ENCODE measurements at places on chromosomes 16 and 17.

DNA sequence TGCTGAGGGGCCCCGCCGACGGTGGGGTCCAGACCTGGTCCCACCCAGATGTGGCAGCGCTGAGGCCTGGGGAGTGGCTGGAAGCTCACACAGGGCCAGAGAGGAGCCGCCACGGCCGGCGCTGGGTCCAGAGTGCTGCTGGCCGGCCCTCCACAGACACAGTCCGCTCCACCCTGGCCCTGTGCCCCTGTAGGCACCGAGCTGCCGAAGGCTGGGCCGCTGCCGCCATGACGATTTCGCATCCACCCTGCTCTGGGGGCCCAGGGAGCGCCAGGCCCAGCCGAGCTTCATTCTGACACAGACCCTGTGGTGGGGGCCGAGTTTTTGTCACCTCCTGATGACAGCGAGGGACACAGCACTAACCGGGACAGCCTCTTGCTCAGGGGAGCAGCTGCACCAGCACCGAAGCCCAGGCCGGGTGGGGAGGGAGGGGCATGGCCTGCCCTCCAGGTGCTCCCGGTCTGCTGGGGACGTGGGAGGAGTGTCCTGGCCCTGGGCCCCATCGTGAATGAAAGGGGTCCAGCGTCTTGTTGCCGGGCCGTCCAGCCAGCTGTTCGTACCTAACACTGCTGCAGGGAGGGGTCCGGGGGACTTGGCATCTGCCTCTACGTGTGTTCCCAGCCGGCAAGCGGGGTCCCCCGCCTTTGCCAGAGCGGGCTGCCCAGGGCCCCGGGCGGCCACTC is 27.1 kb upstream of the SSTR5 start:
- DNase-seq, result no peak

DNA sequence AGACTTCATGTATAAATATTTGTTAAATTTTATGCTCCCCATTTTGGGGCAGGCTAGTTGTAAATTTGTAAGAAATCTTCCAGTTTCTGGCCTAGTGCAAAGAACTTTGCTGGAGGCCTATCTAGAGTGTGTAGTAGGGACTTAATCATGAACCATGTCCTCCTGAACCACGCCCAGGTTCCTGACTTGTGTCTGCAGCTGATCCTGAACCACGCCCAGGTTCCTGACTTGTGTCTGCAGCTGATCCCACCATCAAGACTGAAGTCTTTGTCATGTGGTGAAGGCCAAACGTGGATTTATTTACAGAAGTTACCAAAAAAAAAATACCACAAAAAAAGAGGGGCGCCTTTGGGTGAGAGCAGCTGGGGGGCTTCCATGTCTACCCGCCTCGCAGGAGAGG is 33.1 kb downstream of the LMF1 start:
- DNase-seq, result no peak

DNA sequence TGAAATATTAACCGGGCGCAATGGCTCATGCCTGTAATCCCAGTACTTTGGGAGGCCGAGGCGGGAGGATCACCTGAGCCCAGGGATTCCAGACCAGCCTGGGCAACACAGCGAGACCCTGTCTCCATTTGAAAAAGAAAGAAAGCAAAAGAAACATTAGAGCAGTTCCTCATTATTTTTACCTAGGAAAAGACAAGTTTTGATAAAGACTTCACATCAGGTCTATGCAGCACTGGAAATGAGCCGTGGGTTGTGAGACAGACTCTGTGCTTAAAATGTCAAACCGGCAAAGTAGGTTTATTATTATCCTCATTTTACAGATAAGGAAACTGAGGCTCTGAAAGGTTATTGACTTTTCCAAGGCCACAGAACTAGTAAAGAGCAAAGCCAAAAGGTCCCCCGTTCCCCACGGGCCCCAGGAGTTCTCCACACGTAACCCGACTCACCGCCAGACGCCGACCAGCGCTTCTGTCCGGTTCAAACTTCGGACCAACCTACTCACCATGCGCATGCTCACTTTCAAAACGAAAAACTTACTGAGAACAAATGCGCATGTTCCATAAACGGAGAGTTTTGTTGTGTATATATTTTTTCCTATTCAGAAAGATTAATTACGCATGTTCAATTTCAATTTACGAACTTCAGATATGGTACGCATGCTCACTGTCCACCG is 356 bp downstream of the TUBD1 start:
- no peak for DNase-seq

- DNase-seq, result no peak
These were observed 5.3 kb downstream of the IGFALS start for GRCh38 chr16:1788095-1788707.

DNA sequence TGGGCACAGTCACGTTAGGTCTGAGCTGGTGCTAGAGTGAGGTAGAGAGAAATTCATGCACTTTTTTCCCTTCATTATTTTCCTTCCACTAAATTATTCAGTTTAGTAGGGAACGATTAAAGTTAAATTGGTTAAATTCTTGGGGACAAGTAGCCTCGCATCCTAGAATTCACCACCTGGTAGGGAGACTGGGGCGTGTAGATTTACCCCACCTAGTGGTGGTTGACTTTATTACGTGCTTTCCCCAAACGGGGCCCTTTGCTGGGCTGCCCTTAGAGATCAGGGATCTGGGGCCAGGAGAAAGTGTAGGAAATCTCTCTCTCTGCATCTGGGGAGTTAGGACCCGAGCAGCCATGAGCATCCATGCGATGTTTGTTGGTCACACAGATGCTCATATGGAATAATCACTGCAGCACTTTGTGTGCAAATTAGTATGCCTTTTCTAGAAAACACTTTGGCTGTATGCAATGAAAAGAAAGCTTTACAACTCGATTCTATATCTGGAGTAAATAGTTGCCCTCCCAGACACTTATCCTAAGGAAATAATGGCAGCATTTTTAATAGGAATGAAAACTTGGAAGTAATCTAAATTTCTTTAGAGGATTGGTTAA is 107.0 kb downstream of the PLCG2 start:
- DNase-seq, result no peak

DNA sequence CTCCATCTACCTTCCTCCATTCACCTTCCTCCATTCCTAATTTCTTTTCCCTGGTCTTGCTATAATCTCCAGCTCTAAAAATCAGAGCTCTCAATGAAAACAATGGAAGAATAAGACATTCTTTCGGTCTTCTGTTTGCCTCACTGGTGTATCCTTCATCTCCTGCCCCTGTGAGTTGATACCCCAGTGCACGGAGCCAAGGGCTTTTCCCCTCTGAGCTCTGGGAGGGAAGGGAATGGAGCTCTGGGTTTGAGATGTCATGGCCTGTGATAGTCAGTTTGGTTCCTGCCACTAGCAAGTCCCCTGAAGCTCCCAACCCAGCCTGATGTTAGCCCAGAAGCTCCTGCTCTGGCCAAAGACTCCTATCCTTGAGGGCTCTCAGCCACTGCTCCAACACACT is 36.6 kb upstream of the DNAH9 start:
- DNase-seq, result no peak

DNA sequence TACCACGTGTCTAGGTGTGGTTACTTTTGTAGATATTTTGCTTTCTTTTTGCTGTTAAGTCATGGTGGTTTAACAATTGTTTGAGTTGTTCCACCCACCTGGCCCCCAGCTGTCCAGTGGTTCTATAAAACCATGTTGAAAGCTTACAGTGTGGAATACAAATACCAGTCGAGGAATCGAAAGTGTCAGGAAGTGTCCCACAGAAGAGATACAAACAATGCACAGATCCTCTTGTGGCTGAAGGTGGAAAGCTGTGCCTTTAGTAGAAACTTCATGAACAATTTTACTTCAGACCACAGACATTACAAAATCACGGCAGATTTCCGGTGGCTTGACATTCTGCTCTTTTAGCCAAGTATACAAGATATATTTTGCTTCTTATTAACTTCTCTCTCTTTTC is 782.4 kb upstream of the SOX9 start:
- DNase-seq, result no peak

GRCh38 chr16:11201498-11202259 is 54.3 kb downstream of the SOCS1 start:
- DNase-seq, result no peak

DNA sequence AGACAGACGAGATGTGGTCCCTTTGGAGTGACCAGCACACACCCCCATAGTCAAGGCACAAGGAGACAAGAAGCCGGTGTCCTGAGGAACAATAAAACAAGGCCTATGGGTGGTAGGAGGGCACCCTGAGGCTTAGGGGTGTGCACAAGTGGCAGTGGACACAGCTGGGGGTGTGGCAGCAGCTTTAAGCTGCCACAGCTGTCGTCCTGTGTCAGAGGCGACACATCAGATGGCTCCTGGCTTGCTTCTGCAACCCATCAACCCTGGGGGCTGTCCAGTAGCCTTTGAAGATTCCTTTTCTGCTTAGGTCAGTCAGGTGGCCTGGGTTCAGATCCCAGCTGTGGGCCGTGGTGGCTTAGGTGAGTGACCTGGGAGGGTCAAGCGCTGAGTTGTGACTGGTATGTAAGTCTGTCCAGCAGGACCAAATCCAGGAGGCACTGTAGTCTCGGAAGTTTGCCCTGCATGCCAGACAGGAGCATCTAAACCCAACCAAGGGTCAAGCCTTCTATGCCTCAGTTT is 15.8 kb downstream of the DRC3 start:
- DNase-seq, result no peak

DNA sequence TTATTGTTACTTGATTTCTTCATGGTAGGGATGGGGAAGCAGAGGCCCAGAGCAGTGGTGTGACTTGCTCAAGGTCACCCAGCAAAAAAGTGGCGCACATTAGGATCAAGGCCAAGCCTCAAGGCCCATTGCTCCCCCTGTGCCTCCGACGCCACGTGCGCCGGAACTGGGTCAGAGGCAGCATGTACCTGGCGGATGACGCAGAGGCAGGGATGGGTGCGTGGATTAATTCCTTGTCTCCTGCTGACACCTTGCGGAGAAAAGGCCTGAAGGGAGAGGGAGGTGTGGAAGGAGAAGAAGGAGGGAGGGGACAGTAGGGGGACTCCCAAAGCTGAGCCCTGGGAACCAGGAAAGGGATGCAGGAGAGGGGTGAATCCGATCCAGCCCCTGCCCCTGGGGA is 18.5 kb downstream of the SBK1 start:
- DNase-seq, result no peak

DNA sequence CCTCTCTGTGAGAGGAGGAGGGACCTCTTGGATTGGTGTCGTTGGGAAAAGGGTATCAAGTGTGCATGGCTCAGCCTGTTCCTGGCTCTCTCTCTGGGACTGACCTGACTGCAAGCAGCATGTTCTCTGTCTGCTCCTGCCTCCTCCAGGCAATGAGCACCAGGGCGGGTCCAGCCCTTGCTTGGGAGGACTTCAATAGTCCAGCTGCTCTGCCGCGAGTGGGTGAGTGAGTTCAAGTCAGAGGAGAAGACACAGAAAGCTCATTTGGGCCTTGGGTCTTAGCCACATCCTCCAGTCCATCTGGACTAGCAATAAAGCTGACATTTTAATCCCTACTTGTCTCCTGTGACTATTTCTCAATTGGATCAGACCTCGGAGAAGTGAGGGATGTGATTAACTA is 25.2 kb upstream of the TNS4 start:
- DNase-seq, result no peak

DNA sequence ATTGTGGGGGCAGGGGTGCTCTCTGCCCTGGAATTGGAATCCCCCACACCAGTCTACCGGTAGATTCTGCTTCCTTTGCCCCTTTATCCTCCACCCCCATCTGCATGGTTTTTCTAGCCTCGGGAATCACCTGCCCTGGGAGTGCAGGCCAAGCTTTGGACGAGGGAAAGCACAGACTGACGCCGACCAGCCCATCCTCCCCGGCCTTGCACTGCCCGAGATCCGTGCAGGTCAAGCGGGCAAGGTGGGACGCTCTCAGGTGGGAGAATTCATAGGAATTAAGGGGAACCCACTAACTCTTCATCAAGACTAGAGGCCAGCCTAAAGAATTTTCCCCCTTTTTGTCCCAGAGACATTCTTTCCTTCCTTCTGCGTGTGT is 9.9 kb upstream of the HOXB13 start:
- DNase-seq, result no peak

DNA sequence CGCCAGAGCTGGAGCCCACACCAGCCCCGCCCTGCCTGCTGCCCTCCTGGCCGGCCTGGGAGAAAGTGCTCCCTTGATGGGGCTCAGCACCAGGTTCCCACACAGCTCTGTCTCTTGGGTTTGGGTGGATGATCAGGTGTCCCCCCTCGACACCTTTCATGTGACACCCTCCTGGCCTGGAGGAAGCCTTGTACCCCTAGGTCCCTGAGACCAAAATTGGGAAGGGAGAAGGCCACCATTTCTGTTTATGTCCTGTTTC is 19.4 kb upstream of the PLLP start:
- no peak for DNase-seq

DNA sequence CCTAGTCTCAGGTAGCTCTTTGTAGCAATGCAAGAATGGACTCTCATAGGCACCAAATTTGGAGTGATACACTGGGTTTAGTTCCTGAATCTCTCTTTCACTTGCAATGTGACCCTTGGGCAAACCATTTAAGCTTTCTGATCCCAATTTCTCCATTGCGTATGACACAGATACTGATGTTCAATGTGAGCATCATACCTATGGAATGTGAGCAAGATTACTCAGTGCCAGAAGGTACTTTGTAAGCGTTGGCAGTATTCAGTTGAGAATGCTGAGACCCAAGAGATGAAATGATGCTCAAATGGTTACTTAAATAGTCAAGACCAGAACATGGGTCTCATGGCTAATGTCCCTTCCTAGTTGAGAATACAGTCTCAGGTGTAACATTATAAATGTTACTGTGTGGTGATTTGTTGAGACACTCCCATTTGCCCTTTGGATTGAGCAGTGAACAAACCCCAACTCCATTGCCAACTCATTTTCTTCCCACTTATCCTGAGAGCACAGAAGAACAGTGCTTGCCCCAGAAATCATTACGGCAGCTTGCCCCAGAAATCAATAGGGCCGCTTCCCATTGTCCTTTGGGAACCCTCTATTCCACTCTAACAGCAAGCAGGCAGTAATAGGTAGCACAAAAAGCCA is 134.1 kb downstream of the SOX9 start:
- DNase-seq, result no peak

DNA sequence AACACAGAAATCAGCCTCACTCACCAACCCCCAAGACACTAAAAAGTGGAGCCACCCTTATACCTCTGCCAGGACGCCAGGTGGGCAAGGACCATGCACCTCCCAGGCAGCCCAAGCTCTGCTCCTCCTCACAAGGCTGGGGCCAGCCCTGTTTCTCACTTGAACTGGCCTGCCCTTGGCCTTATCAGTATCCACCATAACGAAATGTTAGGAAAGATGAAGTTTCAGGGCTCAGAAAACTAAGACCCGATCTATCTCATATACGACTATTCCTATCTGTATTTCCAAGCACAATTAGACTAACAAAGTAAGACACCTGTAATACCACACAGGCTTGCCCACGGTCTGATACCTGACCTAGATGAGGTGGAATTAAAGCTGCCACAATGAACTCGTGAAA is 6.9 kb downstream of the FBXO31 start:
- DNase-seq, result no peak

GRCh38 chr16:81549547-81550431 is 105.2 kb downstream of the CMIP start:
- no peak for DNase-seq
